Stimulated activated CD8-positive, alpha-beta memory T cell treated with anti-CD3 and anti-CD28 coated beads, Interleukin-2, amount 100 ng/mL, for 1 hour (primary cell): ENCODE measurements at places on chromosomes 7 and 10.
A peak's percentile ranks its signal among the peaks of the same experiment; 100 is the strongest.

GRCh38 chr7:48130658-48131108 is 40.6 kb upstream of the ABCA13 start:
- no peak for DNase-seq

DNA sequence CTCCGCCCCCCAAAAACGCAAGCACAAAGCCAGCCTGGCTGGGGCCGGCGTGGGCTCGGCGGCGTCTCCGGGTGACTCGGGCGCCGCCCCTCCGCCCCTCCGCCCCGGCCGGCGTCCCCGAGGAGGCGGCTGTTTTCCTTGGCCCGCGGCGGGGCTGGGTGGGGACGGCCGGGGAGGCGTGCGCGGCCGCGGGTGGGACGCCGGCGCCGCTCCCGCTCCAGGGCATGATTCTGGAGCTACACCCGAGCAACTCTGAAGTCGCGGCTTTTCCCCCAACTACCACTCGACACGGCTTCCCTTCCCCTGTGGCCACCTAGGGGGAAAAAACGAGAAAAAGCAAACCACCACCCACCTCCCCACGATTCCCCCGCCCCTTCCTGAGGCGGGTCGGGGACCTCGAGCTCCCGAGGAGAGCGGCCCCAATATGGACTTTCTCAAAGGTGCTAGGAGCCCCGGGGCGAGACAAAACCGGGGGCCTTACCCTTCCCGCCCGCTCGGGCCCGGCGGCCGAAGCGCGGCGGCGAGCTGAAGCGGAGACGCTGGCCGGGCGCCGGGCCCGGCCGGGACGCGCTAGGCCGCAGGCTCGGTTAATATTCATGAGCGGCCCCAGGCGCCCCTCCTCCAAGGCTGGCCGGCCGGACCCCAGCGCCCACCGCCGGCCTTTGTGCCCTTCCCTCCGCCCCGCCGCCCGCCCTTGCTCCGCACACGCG is 856 bp downstream of the ARHGAP21 start:
- DNase-seq = peak; percentile 23

DNA sequence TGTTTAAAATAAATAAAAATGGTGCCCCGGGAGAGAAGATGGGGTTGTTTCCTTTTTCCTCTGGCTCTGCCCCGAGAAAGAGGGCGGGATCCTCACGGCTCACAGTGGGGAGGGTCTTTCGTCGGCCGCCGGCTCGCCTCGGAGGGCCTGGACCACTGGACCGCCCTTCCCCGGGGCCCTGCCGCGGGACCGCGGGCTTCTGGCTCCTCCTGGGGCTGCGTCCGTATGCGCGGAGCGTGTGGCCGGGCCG is 3.5 kb upstream of the IGF2BP3 start:
- DNase-seq = no peak

DNA sequence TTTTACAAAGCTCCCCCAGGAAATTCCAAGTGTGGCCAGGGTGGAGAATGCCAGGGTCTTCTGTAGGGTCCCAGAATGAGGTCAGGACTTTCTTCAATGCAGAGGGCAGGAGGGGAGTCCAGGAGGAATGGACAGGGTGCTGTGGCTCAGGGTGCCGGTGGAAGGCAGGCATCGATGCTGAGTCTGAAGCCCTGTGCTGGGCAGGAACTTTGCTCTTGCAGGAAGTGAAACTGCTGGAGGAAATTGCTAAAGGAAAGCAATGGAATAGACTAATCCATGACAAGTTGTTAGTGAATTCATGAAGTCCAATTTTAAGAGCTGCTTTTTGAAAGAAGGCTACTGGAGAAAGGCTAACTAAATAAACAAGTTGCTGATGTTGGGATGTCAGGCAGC is 14.8 kb downstream of the PTPRE start:
- DNase-seq = no peak

- no peak for DNase-seq
These were observed 95.9 kb upstream of the HDAC9 start for GRCh38 chr7:18399436-18400235.

DNA sequence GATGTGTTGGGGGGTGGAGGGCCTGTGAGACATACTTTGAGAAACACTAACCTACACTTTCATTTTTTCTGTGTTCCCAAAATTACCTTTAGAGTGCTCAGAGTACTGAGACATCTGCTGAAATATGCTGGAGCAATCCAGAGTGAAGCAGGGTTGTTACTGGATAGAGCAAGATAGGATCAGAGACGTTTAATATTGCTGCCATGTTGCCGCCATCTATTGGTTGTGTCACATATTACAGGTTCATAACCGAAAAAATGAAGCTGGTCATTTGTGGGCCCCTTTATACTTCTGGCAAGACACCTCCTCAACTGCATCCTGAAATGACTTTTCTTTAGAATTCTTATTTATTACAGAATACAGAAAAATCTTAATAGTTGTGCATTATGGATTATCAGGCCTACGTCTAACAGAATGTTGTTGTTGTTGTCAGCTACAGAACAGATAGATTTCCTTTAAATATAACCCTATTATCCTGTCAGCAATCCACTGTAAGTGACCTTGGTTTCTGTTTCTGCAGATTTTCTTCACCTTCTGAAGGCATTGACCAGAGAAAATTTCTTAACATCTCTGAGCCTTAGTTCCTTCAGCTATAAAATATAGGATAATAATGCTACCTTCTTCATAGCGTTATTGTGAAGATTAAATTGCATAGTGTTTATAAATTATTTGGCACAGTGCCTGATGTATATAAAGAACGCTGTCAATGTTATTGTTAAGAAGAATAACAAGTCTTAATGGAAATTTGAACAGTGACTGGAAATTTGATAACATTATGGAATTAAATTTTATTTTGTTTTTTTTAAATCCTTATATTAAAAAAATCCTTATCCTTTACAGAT is 16.2 kb upstream of the DLD start:
- no peak for DNase-seq

GRCh38 chr10:69321865-69322264 is 43.6 kb downstream of the HK1 start:
- DNase-seq = no peak

DNA sequence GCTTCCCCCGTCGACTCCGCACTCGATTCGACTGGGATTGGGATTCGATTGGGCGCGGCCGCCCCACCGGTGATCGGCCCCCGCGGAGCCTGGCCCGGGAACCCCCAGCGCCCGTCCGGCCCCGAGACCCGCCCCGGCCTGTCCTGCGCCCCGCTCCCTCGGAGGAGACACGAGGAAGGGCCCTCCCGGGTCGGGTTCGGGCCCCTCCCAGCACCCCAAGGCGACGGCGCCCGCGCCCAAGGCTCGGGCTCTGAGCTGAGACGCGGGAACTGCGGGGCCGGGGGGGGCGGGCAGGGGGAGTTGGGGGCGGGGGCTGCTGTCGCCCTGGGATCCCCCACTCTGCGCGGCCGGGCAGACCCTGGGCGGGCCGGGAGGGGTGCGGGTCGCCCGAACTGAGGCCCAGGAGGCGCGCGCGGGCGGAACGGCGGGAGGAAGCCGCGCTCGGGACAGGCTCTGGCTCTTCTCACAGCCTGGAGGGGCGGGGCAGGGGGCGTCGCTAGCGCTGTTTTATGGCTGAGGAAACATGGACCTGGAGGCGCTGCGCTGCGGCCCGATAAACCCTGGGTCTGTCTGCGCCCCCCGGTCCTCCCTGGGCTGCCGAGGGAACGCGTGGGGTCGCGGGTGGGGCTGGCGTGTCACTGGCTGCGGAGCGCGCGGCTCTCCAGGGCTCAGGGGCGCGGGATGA is 1.7 kb upstream of the NKX6-2 start:
- DNase-seq = no peak

DNA sequence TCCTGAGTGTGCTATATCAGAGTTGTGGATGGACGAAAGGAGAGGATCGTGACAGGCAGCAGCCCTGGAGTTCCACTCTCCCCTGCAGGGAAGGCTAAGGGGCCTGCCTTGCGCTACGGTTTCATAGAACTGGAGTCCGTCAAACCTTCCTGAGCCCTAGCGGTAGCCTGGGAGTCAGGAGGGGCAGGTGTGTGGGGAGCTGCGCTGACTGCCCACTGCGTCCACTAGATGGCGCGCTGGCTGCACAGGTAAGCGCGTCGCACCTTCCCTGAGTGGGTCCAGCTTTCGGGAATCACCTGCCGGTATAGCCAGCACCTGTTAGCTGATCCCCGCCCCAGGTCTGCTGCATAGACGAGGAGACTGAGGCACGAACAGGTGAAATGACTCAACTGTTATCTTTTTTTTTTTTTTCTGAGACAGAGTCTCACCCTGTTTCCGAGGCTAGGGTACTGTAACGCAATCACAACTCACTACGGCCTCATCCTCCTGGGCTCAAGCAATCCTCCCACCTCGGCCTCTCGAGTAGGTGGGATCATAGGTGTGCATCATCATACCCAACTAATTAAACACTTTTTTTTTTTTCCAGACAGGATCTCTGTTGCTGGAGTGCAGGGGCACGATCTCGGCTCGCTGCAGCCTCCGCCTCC is 20.2 kb upstream of the BAIAP2L1 start:
- peak; percentile 13 for DNase-seq

DNA sequence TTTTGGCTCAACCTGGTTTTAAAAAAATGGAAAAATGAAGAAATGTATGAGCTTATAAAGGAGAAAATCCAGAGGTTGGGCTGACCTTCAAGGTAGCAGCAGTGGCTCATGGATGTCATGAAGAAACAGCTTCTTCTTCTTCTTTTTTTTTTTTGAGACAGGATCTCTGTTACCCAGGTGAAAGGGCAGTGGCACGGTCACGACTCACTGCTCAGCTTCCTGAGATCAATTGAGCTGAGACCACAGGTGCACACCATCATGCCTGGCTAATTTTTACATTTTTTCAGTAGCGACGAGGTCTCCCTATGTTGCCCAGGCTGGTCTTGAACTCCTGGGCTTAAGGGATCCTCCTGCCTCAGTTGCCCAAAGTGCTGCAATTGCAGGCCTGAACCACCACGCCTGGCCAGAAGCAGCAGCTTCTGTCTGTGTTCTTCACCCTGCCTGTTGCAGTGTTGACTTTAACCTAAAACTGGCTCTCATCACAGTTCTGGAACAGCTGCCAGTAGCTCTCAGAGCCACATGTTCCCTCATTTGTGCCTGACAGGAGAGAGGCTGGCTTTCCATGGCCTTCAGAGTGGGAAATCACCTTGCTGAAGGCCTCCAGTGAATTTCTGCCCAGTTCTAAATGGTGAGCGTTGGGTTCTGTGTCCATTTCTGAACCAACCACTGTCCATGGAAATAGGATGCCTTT is 117.7 kb downstream of the PFKFB3 start:
- DNase-seq = no peak

GRCh38 chr10:35458500-35459448 is 122.5 kb downstream of the CCNY start:
- DNase-seq = no peak

GRCh38 chr10:119502209-119502608 is 40.3 kb downstream of the RGS10 start:
- peak; percentile 63 for DNase-seq
